Caki2 (cell line): ENCODE measurements at places on chromosomes 5 and 9. TPM values are rescaled to one million over a fixed set of nuclear protein-coding genes. Genes with fewer than 3 reads are reported as not detected.

DNA sequence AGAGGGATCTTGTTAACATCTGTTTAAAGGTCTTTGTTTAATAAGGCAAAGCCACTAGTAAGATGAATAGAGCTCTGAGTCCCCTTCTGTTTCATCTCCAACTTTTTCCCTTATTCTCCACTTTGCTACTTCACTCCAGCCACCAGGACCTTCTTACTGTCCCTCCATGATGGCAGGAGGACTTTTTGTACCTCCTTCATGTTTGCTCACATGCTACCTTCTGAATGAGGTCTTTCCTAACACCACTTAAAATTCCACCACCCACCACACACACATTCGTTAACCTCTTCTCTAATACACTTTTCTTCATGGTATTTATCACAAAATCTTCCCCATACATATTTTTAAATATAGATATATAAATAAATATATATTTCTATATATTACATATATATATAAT is 501.9 kb downstream of the PDE4D start:
- DNase-seq, result no peak

GRCh38 chr5:66859526-66859925 is 263.3 kb downstream of the MAST4 start:
- no peak for DNase-seq

- DNase-seq, result no peak
Observed at GRCh38 chr9:105069696-105070095, 141.7 kb upstream of the ABCA1 start.

DNA sequence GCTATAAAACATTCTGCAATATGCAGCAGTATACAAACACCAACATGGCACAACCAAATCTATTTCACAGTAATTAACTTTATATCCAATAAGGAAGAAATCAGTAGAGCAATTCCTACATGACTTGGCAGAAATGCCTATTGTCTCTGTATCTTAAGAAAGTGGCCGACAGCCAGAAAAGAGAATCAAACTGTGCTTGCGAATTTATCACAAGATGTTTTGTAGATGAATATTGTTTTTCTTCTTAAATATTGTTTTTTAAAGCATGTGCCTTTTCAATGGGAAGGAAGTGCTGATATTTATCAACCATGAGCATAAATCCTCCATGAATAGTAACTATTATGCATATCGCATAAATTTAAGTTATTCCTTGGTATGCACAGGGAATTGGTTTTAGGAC is 501.7 kb upstream of the DMAC1 start:
- no peak for DNase-seq

DNA sequence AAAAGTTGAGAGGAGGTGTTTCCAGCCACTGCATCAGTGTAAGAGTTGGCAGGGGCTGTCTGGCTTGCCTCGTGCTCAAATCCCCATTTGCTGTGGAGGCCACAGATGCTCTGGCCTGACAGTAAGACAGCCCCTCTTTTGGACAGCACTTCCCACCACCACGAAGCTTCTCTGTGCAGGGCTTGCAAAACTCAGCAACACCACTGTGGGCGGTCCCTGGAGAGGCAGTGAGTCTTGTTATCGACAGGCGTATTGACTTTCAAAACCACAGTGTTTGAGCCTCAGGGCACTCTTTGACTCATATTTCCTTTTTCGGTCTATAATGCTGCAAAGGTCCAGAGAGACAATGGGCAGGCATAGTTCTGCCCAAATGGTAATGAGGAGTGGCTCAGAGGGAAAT is 539.5 kb downstream of the EBF1 start:
- no peak for DNase-seq

Gene SPINK4
- total RNA-seq, result not detected in 2 replicates
